Activated T-cell treated with anti-CD3 and anti-CD28 coated beads for 24 hours (primary cell): ENCODE measurements at places on chromosomes 16 and 17.

DNA sequence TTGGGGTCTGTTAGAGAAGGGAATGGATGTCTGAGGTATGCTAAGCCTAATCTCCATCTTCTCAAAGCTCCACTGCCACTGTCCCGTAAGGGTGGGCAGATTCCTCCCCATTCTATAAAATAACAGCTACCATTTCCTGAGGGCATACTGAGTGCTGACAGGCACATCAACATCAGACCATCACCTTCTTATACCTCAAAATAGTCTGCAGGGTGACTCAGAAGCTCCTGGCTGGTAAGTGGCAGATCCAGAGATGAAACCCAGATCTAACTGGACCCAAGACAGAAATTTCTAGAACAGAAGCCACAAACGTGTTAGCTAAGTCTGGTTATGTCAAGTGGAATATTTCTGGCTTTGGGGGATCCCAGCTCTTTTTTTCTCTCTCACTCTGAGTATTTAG, 548.0 kb downstream of the WWOX start:
- no peak for DNase-seq

- DNase-seq = no peak
Measured at GRCh38 chr17:2191785-2192184, 111.8 kb downstream of the SMG6 start.

GRCh38 chr17:81437191-81437651, 42.0 kb downstream of the BAHCC1 start:
- no peak for DNase-seq

GRCh38 chr16:87233928-87234327, 83.3 kb downstream of the C16orf95 start:
- no peak for DNase-seq

DNA sequence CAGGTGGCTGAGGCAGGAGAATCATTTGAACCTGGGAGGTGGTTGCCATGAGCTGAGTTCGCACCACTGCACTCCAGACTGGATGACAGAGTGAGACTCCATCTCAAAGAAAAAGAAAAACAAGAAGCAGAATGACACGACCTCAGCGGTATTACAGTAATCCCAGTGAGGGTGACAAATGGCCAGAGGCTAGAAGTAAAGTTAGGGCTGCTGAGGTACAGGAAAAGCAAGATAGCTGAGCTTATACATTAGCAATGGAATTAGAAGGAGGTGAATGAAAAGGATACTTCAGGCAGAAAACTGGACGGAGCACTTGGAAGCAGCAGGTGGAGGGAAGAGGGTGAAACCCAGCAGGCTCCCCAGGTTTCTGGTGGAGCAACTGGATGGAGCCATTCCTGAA, 26.1 kb upstream of the AMZ2 start:
- no peak for DNase-seq

- no peak for DNase-seq
Measured at GRCh38 chr16:88662222-88662842, 559 bp downstream of the MVD start.

- no peak for DNase-seq
Measured at GRCh38 chr17:40382251-40382650, 17.7 kb upstream of the GJD3 start.

DNA sequence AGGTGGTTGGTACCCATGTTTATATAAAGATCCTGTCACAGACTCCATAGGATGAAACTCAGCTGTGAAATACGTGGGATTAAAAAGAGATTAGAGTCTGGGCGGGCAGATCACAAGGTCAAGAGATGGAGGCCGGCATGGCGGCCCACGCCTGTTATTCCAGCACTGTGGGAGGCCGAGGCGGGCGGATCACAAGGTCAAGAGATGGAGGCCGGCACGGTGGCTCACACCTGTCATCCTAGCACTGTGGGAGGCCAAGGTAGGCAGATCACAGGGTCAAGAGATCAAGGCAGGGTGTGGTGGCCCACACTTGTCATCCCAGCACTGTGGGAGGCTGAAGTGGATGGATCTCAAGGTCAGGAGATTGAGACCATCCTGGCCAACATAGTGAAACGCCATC, 3.9 kb downstream of the ANAPC11 start:
- no peak for DNase-seq

- DNase-seq = no peak
Measured at GRCh38 chr17:43090022-43090421, 35.1 kb downstream of the BRCA1 start.

DNA sequence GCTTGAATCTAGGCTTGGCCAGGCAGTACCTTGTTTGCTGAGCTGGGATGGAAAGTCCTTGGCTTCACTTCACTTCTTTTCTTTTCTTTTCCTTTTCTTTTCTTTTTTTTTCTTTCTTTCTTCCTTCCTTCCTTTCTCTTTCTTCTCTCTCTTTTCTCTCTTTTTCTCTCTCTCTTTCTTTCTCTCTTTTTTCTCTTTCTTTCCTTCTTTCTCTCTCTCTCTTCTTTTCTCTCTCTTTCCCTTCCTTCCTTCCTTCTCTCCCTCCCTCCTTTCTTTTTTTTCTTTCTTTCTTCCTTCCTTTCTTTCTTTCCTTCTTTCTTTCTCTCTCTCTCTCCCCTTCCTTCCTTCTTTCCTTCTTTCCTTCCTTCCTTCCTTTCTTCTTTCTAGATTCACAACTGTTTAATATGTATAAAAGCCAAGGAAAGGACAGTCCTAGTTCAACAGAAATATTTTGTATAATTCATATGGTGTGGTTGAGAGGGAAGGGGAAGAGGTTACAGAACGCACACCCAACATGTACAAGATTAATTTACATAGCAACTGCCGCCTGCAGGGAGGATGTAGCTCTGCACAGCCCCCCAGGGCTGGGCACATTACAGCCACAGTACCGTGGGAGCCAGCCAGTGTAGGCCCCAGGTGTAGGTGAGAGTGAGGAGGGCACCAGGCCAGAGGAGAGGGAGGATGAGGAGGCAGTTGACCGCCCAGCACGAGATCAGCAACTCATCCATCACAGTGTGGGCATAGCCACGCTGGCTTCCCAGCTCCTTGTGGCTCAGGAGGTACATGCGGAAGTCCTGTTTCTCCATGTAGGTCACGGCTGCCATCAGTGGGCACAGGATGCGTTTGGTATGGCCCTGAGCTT, 9.7 kb upstream of the ITGB3 start:
- no peak for DNase-seq

DNA sequence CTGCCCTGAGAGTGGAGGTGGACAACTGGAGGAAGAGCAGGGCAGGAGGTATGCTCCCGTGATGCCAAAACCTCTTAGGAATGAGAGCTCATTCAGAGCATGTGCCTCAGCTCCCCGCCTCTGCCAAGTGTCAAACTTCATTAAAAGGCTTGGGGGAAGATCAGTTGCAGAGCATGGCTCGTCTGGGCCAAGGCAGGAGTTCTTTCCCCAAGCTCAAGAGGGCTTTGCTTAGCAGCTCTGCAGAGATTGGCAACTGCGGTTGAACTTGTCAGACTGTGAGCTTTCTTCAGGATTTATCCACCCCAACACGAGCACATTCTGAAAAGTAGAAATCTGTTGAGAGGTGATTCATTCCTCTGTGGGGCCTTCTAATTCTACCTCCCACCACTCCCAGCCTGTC, 248.1 kb downstream of the HS3ST3A1 start:
- no peak for DNase-seq

DNA sequence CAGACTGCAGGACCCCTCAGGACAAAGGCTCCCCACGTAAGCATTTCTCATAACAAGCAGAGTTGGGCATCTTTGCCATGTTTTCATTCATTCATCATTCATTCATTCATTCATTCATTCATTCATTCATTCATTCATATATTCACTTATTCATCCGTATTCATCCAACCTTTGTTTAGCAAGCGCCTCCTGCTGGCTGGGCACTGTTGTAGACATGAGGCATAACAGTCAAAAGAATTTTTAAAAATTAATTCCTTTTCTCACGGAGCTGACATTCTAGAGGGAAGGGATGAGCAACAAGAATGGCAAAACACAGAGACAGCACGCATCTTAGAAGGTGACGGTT, 351.7 kb upstream of the TNRC6C start:
- DNase-seq = no peak

- no peak for DNase-seq
Measured at GRCh38 chr16:70630960-70631745, 15.2 kb upstream of the IL34 start.

- no peak for DNase-seq
Measured at GRCh38 chr16:2963723-2964474, at the start of gene KREMEN2. Gene KREMEN2, plus strand, starts transcription at chr16:2964275. Its CDS starts 246 bp downstream, at chr16:2964521.
